ENCODE measurements at places on chromosomes 3 and 15.

GRCh38 chr15:90840157-90840855 lies 28.1 kb upstream of the FURIN start:
- no peak overlapping the region for H3K4me3 ChIP-seq
- H3K27me3 ChIP-seq = no peaks in the 10 kb centered on the region
- DNase-seq = no peak
- H3K4me1 ChIP-seq = peaks cover 52% of the 10 kb centered on the region
- H3K27ac ChIP-seq = peak overlapping the region; percentile 67

GRCh38 chr15:64472161-64472560 lies 11.8 kb downstream of the ZNF609 start:
- H3K4me1 ChIP-seq = peaks cover 4% of the 10 kb centered on the region
- H3K27ac ChIP-seq = no peak overlapping the region
- DNase-seq = no peak
- peaks cover 2% of the 10 kb centered on the region for H3K36me3 ChIP-seq
- H3K27me3 ChIP-seq = no peaks in the 10 kb centered on the region

- peak; percentile 38 for DNase-seq
- H3K4me3 ChIP-seq = no peak overlapping the region
- H3K4me1 ChIP-seq = peaks cover 9% of the 10 kb centered on the region
- H3K27me3 ChIP-seq = no peaks in the 10 kb centered on the region
- no peaks in the 10 kb centered on the region for H3K36me3 ChIP-seq
These were observed 314.4 kb downstream of the SHQ1 start for GRCh38 chr3:72533591-72534473.

DNA sequence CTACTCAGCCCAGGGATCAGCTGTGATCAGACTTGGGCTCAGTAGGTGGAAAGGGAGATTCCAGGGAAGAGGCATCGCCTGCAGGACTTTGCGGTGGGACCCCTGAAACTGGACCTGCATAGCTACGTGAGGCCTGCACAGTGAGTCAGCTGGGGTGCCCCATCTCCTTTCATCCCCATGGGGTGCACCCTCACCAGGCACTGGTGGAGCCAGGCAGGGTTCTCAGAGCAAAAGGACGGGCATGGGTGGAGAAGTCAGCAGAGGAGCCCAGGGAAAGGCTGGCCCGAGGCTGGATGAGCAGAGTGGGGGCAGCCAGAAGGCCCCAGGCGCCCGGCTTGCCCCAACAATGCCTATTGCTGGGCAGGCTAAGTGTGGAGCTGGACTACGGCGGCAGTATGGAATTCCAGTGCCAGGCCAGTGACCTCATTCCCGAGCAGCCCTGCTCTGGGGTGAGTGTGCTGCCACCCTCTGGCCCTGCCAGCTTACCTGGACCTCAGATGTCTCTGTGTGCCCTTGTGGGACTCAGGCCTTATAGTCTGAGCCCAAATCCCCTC lies 19.7 kb downstream of the ACAA1 start:
- H3K4me3 ChIP-seq = no peak overlapping the region
- H3K27ac ChIP-seq = no peak overlapping the region
- H3K27me3 ChIP-seq = no peaks in the 10 kb centered on the region

DNA sequence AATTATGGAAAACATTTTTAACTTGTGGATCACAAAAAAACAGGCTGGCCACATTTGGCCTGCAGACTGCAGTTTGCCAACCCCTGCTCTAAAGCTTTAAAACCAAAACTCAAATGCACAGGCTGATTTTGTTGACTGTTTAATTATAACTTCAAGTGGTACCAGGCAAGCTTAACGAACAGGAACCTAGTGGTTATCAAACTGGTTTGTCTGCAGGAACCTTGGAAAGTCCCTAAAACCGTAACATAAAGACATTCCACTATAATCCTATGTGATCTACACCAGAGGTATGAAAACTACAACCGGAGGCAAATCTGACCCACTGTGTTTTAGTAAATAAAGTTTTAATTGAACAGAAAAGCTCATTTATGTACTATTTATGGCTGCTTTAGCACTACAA lies 52.4 kb downstream of the TBL1XR1 start:
- H3K4me1 ChIP-seq = peaks cover 70% of the 10 kb centered on the region
- DNase-seq = peak; percentile 71
- peak overlapping the region; percentile 29 for H3K4me3 ChIP-seq
- no peaks in the 10 kb centered on the region for H3K36me3 ChIP-seq

DNA sequence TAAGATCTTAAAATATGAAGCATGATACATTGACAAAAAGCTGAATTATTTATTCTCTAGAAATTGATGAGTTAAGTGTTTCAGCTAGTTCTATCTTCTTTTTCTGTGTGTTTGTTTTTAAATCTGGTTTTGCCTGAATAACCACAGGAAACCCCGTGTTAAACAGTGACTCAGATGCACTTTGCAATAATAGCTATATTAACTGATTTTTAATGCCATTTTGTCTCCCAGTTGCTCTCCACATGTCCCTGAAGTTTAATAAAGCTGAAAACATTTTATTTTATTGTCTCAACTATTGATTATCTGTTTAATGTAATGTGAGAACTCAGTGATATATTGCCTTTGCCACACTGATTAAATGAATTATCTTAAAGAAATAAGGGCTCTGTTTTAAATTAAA lies 42.8 kb upstream of the ROBO1 start:
- H3K27ac ChIP-seq = no peak overlapping the region
- no peaks in the 10 kb centered on the region for H3K4me1 ChIP-seq
- no peaks in the 10 kb centered on the region for H3K27me3 ChIP-seq
- no peak for DNase-seq
- no peak overlapping the region for H3K4me3 ChIP-seq
- H3K36me3 ChIP-seq = no peaks in the 10 kb centered on the region
